ENCODE measurements at places on chromosomes 3 and 15.

DNA sequence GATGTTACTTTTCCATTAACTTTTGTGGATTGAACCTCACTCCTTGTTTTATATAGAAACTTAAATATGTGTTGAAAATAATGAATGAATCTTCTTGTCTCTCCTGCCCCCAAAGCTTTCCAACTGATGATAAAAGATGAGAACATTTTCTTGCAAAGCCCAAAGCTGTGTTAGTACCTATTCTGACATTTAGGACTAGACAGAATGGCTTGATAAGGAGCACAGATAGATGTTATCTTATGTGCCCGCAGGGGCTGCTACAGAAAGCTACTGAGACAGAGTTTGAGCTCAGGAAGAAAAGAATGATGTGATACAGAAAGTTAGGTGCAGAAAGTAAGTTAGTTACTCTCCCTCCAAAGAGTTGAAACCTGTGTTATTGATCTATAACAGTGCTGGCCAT is 109.4 kb upstream of the ATP11B start:
- DNase-seq, result no peak

DNA sequence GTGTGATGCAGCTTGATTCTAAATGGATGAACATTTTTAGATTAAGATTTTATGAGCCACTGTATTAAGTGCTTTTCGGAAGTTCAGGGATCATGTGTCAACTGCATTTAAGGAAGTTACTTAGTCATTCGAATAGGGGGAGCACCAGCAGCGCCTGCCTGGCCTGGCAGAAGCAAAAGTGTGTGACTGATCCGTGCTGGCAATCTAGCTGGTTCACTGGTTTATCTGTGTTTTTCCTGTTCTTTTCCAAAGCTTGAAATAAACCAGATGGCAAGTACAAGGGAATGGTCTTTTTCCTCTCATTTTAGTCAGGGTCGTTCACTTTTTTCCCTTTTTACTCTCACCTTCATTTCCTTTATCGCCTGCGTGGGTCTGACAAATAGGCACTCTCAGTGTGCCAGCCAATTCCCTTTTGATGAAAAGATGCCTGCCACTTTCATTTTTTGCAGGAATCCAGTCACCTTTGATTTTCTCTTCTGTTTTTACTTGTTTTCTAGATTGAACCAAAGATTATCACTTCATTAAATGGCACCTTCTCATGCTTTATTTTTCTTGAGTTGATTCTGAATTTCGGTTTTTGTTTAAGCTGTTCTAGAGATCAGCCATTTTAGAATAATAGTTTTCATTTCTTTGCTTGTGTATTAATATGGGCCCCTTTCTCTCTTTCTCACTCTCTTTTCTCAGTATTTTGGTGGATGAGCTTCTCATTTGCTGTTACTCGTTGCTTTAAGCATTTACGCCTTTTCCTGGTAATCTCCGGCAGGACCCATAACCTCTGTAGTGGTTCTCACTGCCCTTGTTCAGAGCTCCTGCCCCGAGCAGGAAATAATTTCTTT is 2.8 kb downstream of the ABHD2 start:
- DNase-seq, result peak; percentile 52

GRCh38 chr3:181752202-181752671 is 40.5 kb downstream of the SOX2 start:
- peak; percentile 97 for DNase-seq

DNA sequence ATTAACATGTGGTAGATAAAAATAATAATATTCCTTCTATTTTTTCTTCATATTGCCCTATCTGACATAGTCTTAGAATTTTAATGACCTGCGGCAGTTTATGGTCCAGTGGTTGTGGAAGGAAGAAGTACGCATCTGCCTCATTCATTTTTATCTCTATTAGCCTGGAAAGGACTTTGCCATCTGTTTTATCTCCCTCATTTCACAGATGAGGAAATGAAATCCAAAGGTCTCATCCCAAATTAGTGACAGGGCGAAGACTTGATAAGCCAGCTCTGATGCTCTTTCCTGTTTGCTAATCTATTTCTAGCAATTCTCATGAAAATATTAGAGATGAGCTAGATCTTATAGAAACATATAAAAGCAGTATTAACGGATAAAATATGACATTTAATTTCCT is 113.3 kb downstream of the KLHL25 start:
- DNase-seq, result no peak

GRCh38 chr15:52349052-52349700 is 53.6 kb upstream of the MYO5C start:
- DNase-seq, result peak; percentile 13

DNA sequence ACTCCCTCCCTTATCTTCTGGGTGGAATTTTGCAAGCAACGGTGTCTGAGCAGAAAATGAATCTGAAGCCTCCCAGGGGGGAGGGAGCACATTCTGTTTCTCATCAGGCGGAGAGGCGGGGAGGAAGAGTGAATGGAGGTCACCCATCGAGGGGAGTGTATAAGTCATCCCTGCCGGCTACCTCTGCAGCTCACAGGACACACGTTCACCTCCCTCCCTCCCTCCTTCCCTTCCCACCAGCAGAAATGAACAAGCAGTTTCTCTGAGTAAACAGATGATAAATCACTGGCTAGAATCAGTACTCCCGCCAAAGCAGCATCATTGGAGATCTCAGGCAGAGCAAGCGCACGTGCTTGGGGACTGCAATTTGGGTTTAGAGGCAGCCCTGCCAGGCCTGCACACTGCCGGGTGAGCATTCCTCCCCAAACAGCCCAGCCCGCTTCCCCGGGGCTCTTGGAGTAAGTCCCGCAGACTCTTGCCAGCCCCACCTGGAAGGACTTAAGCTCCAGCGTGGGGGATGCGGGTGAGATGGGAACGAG is 38.3 kb downstream of the CPN2 start:
- peak; percentile 92 for DNase-seq

DNA sequence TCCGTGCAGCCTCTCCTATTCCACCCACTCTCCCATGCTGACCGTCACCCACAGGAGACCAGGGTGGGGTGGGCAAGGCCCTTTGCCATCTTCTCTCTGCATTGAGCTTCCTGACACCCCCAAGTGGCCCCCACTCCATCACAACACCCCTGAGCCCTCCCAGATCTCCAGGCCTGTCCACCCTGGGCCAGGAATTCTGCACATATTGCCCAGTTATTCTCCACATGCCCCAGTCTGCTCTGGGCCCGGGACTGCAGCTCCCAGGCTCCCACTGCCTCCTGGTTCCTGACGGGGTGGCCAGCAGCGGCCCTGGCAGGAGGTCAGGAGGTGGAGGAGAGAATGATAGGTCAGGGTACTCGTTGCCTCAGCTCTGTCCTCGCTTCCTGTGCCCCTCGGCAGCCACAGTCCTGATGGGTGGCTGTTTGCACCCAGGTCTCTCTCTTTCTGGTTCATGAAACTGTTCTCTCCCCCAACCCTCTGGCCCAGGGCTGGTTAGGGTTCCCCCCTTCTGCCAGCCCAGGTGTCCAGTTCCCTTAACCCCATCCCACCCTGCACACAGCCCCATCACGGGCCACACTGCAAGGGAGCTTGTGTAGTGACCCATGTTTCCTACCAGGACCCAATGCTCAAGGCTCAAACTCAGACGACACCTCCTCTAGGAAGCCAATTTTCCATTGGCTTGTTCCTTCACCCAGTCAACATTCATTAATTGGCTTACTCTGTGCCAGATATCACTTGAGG is 47.3 kb downstream of the IQSEC1 start:
- no peak for DNase-seq

DNA sequence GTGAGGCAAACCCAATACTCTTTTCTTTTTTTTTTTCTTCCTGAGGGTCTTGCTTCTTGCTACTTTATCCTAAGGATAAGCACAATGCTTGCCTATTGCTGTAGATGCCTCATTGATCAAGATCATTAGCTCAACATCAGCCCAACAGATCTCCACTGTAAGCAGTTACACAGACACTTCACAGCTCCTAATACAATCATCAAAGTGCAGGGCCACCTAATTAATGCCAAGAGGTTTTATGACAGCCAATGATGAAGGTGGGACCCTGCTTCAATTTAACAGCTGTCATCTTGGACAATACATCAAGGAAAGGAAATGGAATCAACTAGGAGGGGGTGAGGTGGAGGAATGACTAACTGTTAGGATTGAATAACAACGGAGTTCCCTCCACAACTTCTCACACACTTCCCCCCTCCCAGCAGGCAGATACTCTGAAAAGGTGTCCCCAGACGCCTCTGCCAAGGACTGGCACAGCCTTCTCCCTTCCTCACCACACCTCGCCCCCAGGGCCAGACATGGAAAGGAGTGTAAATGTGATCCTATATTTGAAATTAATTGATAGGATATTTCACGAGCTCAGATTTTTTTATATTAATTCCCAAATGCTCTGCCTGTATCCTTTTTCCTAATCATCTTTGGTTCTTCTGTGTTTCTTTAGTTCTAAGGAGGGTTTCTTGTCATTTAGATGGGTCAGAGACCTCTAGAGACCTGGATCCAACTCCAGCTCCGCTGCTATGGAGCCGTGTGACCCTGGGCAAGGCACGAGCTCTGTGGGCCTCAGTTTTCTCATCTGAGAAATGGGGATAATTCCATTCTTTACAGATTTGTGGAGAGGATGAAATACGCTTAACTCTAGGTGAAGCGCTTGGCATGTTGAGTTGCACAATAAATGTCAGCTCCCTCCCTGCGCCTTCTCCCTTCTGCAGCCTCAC is 1.2 kb downstream of the DCLK3 start:
- DNase-seq, result no peak

DNA sequence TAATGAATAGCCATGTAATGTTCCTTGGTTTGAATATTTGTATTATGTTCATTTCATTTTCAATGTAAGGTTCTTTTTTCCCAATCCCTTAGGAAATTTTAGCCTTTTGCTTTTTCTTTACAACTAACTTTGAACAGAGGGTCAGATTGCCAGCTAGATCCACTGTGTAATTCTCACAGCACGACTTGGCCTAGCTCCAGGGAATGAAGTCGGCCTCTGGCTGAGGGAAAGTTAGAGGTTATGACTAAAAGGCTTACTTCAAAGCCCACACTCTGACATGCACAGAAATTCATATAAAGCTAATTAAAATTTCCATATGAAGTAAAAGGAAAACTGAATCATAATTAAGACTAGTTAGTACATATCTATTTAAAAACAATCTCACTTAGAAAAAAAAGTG is 38.7 kb downstream of the ROBO1 start:
- peak; percentile 78 for DNase-seq

DNA sequence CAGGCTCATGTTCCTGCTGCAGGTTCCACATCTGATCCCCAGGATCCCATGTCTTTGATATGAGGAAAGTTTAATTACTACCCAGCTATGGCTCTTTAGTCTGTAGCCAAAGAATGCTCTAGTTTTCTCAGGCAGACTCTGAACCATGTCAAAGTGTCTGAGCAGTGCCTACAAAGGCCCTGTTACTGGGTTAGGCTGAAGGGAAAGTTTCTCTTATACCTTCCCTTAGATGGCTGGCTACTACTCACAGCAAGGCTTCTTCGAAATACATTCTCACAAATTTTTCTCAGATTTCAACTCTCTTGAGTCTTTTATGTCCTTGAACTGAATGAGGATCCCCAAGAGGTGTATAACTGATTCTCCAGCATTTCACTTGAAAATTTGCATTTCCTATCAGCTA is 102.4 kb downstream of the NR1D2 start:
- no peak for DNase-seq

DNA sequence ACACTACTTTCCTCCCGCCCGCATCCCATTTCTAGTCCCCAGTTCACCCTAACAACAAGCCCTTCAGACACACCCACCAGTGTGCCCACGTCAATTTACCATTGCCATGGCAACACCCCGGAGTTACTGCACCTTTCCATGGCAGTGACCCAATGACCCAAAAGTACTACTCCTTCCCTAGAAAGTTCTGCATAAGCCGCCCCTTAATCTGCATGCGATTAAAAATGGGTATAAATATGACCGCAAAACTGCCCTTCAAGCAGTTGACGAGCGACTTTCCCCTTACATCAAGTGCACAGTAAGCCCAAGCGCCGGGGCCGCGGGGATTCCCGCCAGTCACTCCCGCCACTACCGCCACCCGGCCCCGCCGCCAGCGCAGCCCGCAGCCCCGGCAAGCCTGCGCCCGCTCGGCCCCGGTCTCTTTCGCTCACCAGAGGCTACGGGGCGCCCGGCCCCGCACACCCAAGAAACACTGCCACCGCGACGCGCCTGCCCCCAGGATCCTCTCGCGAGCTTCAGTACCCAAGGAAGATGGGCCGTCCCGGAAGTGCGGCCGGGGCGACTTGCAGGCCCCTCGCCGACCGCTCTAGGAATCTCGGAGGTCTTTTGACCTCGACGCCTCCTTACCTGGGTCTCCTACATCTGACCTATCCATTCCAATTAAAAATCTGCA is 27.2 kb upstream of the ZNF502 start:
- peak; percentile 93 for DNase-seq

- peak; percentile 2 for DNase-seq
Observed at GRCh38 chr3:114456742-114457141, 162.9 kb downstream of the TIGIT start.

- no peak for DNase-seq
Observed at GRCh38 chr3:153400641-153401040, 238.6 kb downstream of the RAP2B start.

DNA sequence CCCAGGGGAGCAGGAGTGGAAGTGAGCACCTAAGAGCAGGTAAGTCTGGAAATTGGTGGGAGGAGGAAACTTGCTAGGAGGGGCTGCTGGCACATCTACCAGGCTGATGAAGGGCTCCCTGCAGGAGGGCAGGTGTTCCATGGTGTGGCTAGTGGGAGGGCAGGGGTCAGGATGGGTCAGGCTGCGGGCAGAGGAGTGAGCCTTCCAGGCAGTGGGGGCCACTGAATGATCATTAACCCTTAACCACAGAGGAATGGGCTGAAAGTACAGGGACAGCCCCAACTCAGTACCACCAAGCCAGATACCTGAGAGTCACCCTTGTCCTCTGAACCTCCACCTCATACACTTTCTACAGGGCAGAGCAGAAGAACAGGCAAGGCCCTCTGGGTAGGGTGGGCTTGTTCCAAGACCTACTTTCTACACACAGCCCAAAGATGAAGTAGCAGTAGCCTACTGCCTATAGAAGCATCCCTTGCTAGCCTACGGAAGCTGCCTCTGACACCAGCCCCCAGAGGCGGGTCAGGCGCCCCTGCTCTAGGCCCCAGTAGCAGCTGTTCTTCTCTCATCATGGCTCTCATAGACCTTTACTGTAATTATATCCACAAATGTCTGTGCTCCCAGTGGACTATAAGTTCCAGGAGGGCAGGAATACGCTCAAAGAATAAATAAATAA is 4.6 kb downstream of the RAB6B start:
- no peak for DNase-seq

- DNase-seq, result peak; percentile 67
Observed at GRCh38 chr15:39125904-39126303, 455.0 kb upstream of the THBS1 start.

Data from NCI-H69 (cell line).